ENCODE measurements at places on chromosomes 5 and 9.

- no peak for DNase-seq
Measured at GRCh38 chr5:168327019-168327421, 35.6 kb downstream of the WWC1 start.

DNA sequence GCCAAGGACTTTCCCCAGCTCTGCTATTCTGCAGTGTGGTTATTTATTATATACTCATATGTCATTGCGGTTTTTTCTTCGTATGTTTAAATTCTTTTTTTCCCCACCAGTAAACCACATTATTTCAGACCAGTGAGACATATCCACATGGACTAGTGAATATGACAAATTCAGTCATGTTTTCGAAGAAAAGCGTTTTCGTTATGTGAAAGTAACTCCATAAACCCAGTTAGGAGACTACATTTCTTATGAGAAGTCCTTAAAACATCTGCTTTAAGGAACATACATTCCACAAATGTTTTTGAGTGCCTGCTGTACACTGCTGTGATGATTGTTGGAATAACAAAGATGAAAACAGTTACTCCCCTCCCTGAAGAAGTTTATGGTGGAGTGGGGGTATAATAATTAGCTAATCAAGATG is 591.8 kb upstream of the CLINT1 start:
- no peak for DNase-seq

GRCh38 chr5:179536676-179537075 is 13.7 kb upstream of the RUFY1 start:
- DNase-seq = no peak

DNA sequence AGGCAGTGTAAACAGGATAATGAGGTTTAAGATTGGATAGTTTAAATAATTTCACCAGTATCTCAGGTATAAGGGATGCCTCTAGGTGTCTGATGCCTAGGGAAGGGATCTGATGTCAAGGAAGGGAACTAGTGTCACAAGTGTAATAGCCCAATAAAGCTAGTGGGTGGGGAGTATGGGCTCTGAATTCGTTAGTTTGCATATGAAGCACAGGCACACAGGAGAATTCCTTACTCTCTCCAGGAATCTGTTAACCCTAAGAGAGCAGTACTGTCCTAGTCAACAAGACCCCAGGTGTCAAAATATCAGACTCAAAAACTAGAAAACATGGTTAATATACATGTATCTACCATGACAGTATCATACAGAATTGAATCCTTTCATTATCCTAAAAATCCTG is 352.5 kb upstream of the CYLC2 start:
- DNase-seq = no peak

DNA sequence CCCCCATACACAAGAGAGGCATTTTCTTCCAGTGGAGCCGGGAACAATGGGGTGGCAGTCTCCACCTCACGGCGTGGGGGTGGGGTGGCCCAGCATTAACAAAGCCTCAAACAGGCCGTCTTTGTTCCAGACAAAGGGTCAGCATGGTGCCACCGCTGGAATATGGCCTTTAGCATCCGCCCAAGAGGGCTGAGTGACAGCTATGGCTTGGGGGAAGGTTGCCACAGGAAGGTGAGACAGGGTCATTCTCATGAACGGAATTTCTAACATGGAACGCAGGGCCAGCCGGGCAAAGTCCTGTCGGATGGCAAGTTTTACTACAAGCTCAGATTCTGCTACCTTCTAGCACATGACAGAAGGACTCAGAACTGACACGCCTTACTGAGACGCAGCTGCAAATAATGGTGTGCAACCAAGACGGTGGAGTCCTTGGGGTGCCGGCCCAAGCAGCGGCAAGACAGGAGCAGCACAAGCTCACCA is 64.0 kb downstream of the OTULIN start:
- peak; percentile 92 for DNase-seq

DNA sequence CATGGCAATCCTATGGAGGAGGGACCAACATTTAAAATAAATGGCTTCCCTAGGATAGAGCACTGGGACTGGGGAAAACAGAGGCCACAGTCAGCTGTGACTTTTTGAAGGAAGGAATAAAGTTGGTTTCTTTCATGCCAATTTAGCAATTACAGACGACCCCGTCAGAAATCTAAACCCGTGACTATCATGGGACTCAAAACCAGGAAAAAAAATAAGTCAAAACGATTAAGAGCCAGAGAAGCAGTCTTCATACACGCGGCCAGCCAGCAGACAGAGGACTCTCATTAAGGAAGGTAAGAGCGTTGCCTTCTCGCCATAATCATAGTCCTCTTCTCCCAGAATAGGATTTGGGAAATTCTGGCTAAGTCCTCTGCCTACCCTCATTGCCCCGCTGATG is at the start of gene MLANA:
Gene MLANA, plus strand, starts transcription at position 249 of the 400 bp plus-strand sequence. CDS start 1,586 bp downstream, outside the sequence.
- no peak for DNase-seq

GRCh38 chr5:146233441-146233840 is 30.0 kb downstream of the RBM27 start:
- no peak for DNase-seq

- no peak for DNase-seq
Measured at GRCh38 chr5:178475422-178475821, 114.8 kb downstream of the COL23A1 start.

- no peak for DNase-seq
Measured at GRCh38 chr5:69206528-69207190, 17.3 kb downstream of the CENPH start.

Measured in ELF-1 (cell line).